ENCODE measurements at places on chromosomes 5 and 9. TPM values are rescaled to one million over a fixed set of nuclear protein-coding genes. Genes with fewer than 3 reads are reported as not detected.

ESM1 gene
- polyA plus RNA-seq: not detected

DDX4 gene
- not detected for polyA plus RNA-seq

F12 gene
- polyA plus RNA-seq: 15.5 TPM

RHOBTB3 gene
- polyA plus RNA-seq: 9.1 TPM

IFNA21 gene
- polyA plus RNA-seq: not detected

ADAMTS12 gene
- polyA plus RNA-seq: 6.8 TPM

GPSM1 gene
- 8.2 TPM for polyA plus RNA-seq

GLRA1 gene
- polyA plus RNA-seq: not detected

TEX48 gene
- not detected for polyA plus RNA-seq

CDKN2B-AS1 gene
- polyA plus RNA-seq: not detected

SPATA31C1 gene
- polyA plus RNA-seq: not detected

LHFPL2 gene
- polyA plus RNA-seq: 44.3 TPM

HK3 gene
- 0.17 TPM for polyA plus RNA-seq

FAM153A gene
- polyA plus RNA-seq: not detected

TAS2R1 gene
- polyA plus RNA-seq: not detected

IL9 gene
- polyA plus RNA-seq: not detected

- no peak for DNase-seq
Measured at GRCh38 chr9:126975327-126976220, 61.0 kb downstream of the RALGPS1 start.

DNA sequence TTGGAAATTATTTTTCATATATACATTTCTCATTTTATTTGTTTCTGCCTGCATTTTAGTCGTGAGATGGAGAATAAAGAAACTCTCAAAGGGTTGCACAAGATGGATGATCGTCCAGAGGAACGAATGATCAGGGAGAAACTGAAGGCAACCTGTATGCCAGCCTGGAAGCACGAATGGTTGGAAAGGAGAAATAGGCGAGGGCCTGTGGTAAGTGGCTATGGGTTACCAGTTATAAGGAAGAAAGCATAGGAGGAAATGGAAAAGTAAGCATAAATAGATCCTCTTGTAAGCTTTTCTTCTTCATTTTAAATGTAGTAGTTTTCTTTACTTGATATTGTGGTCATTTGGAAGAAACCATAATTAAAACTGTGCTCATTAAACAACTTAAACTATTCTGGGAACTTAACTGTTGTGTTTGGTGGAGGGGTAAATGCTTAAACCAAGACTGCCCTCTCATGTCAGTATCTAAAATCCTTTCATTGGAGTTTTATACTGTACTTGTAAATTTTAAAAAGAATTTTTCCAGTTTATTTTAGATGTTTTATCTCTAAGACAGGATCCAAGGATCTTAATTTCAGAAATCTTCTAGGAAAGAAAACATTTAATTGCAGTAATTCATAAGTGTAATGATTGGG is 41.3 kb downstream of the MAP3K1 start:
- DNase-seq: no peak

- DNase-seq: no peak
Measured at GRCh38 chr5:2611659-2612058, 139.8 kb downstream of the IRX2 start.

- DNase-seq: no peak
Measured at GRCh38 chr9:136713550-136713949, 1.2 kb downstream of the DIPK1B start.

- DNase-seq: no peak
Measured at GRCh38 chr9:123727332-123727731, 202.6 kb downstream of the DENND1A start.

GRCh38 chr5:180135128-180135955 is 63.8 kb upstream of the RNF130 start:
- DNase-seq: no peak

DNA sequence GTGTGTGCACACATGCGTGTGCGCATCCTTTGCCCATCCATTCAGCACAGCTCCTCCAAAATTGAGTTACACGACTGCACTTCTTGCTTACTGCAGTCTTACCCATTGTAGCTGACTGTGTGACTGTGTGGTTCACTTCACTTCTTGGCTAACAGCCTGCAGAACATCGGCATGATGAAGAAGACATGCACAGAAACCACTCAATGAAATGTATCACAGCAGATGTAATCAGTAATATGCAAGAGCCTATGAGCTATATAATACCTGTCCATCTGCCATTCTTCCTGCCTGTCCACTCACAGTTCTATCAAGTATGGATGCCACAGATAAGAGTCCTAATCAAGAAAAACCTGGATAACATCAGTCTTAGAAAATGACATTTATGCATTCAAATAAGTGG is 83.9 kb downstream of the TRPM3 start:
- no peak for DNase-seq

- peak; percentile 13 for DNase-seq
Measured at GRCh38 chr9:42388846-42389245, 205.4 kb downstream of the SPATA31A6 start.

- DNase-seq: no peak
Measured at GRCh38 chr5:112005623-112005930, 248.6 kb upstream of the NREP start.

DNA sequence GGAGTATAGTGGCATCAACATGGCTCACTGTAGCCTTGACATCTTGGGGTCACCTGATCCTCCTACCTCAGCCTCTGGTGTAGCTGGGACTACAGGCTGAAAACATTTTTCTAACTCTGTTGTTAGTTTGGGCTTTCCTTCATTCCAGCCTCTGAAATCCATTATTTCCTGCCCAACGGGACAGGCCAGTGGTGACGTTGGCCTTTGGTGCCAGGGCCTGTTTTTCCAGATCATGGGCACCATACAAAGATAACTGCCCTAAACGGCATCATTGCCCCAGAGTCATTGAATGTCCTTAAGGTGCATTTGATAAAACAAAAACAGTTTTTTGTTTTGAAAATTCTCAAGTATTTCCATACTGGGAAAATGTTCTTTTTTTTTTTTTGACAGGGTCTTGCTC is 32.1 kb downstream of the PIK3R1 start:
- no peak for DNase-seq

- no peak for DNase-seq
Measured at GRCh38 chr9:88387036-88387551, 1.1 kb upstream of the SPIN1 start.

DNA sequence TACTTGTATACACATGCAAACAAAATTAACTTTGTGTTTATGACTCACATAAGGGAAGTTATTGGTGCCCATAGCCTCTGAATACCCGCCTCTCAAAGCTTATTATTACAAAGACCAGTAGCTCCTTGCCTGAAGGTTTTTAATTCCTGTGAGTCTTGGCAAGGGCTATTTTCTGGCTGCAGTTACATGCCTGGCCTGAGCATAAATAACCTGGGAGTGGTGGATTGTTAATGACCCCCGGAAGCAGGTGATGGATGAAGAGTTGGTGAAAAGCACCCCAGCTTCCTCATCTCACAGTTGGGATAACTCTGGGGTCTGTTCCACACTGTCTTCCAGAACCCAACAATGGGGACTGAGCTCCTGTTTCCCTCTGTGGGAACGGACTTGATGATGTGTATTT is 594.5 kb downstream of the PDE4D start:
- DNase-seq: no peak

GRCh38 chr5:44605926-44606325 is 202.8 kb upstream of the MRPS30 start:
- DNase-seq: no peak

DNA sequence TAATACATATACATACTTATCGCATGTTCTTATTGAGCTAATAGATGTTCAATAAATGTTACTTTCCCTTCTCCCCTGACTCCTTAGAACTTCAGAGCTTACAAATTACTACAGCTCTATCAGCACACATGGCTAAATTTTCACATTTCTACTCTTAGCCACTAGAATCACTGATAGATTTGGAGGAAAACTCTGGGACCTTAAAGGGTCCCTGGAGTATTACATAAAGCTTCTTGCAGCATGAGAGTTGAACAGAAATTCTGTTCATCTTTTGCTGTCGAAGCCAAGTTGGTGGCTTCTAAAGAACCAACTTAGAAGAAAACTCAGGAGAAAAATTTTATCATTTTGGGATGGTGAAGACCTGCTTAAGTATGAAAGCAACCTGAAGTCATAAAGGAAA is 15.5 kb downstream of the B4GALT1 start:
- DNase-seq: no peak

GRCh38 chr5:128538250-128539037 is 399 bp upstream of the FBN2 start:
- peak; percentile 88 for DNase-seq

DNA sequence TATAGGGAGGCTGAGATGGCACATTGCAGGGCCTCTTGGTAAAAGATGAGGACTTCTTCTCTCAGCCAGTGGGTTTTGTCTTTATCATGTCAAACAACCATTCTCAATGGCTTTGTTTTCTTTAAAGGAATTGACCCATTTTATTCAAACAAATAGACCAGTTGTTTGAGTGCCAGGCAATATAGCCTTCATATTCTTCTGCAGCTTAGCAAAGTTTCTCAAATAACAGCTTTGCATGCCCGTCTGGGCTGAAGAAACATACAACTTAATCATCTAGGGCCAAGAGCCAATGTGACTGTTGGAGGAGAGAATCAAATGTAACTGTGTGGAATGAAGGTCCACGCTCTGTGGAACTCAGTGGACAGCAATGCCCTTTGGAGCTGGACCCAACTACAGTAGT is 57.4 kb upstream of the ADRA1B start:
- no peak for DNase-seq

DNA sequence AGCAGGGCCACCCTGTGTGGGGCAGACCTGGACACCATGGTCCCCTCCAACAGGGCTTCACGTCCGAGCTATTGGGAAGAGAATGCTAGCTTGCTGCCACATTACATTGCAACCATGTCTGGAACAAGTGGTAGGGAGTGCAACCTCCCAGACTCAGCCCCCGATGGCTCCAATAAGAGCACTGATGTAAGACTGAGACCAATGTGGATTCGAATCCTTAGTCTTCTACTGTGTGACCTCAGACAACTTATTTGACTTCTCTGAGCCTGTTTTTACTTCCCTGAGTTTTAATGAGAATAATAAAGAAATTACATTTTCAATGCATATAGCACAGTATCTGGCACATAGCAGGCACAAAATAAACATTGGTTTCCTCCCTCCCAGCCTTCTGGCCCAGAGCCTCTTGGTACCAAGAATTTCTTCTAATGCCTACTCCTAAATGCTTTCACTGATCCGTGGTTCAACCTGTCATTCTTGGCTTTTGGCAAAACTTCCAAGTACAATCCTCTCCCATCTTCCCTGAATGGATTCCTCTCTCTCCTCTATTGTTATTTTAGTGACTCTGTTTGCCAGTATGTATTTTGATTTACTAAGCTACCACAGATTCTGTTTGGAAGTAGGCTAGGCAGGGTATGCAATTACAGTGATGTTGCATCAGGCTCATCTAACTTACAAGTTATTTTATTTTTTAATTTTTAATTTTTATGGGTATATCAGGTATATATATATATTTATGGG is 34.6 kb upstream of the COL15A1 start:
- DNase-seq: no peak

DNA sequence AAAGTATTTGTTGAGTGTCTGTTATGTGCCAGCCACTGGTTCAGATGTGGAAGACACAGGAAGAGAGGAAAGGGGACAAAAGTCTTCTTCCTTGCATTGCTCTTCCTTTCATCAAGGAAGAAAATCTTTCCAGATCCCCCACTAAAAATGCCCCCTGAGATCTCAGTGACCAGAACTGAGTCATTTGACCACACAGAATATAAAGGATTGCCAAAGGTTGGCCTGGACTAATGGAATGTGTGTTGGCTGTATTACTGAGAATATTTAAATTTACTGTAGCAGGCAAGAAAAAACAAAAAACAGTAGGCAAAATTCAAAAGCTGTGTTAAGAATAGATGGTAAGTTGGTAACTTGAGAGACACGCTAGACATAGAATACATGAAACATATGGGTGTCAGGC is 10.0 kb upstream of the SEPTIN8 start:
- DNase-seq: no peak
